ENCODE measurements at places on chromosomes 1 and 21.

GRCh38 chr1:223803211-223803610 lies 42.5 kb downstream of the TP53BP2 start:
- no peak for DNase-seq

DNA sequence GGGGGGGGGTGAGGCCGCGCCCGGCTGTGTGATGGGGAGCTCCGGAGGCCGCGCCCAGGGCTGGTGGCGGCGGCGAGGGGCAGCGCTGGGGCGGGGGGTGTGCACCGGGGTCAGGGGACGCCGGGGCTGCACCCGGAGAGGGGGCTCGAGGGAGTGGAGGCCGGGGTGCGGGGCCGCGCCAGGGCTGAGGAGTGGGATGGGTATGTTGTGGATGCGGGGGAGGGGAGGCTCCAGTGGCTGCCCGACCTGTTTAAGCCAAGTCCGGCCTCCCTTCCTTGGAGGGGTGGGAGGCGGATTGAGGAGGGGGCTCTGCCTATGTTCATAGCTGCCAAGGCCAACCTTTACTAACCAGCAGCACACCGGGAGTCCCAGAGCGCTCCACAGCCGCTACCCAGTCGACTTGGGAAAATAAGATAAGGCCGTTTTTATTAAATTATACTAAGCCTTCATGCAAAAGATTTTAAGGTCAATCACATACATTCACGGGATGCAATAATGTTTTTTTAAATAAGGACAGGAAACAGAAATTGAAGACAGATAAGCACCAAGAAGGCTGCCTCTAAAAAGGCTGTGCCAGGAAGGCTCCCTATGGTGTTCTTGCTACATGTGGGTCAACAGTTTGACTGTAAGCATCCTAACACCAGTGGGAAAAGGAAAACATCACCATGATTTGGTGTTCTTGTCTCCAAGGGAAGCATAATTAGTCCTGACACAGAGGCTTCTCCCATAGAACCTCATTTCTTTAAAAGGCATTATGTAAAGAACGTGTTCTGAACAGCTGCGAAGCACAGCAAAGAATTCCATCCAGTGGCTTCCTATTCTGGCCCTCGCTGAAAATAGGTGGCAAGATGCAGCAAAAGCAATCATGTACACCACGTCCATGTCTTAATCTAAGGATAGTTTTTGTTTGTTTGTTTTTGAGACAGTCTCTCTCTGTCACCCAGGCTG lies 626 bp upstream of the HLCS start:
- DNase-seq, result no peak

DNA sequence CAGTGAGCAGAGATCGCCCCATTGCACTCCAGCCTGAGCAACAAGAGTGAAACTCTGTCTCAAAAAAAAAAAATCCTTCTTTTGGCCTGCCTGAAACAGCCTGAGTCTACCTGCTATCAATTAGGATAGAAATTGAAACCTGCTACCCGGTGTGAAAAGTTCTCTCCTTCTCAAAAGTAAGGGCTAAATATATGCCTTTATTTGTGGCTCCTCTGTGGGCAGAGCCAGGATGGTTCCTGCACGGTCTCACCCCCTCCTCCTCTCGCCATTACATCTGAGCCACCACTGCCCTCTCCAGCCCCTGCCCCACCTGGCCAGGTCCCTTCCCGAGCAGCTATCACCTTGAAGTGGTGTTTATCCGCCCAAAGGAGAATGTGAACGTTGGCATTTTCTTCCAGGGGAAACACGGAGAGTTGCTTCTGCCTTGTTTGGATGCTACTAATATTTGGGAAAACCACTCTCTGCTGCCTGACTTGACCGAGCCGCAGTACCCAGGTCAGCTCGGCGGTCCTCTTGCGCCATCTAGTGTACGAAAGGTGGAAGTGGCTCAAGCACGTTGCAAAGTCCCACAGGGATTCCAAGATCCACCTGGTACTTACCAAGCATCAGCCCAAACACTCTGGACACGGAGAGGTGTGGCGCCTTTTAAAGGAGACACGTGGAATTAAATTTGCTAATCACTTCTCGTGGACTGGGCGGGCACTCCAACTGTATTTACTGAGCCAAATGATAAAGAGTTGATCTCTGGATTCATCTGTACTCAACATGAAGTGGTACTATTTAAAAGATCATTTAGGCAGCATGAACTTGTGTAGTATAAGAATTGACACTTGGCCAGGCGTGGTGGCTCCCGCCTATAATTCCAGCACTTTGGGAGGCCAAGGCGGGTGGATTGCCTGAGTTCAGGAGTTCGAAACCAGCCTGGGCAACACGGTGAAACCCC lies 31.9 kb downstream of the SETD4 start:
- peak; percentile 48 for DNase-seq

DNA sequence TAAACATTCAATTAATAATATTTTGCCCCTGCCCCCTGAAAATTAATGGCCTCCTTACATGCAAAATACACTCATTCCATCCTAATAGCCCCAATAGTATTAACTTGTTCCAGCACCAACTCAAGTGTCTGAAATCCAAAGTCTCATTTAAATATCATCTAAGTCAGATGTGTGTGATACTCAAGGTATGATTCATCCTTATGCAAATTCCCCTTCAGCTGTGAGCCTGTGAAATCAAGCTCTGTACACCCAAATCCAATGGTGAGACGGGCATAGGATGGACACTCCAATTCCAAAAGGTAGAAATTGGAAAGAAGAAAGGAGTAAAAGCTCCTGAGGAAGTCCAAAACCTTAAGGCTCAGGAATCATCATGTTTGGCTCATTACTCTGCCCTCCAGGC lies 83.5 kb downstream of the HHAT start:
- no peak for DNase-seq
